AG08395 (cell line): ENCODE measurements at places on chromosomes 6 and 20.

DNA sequence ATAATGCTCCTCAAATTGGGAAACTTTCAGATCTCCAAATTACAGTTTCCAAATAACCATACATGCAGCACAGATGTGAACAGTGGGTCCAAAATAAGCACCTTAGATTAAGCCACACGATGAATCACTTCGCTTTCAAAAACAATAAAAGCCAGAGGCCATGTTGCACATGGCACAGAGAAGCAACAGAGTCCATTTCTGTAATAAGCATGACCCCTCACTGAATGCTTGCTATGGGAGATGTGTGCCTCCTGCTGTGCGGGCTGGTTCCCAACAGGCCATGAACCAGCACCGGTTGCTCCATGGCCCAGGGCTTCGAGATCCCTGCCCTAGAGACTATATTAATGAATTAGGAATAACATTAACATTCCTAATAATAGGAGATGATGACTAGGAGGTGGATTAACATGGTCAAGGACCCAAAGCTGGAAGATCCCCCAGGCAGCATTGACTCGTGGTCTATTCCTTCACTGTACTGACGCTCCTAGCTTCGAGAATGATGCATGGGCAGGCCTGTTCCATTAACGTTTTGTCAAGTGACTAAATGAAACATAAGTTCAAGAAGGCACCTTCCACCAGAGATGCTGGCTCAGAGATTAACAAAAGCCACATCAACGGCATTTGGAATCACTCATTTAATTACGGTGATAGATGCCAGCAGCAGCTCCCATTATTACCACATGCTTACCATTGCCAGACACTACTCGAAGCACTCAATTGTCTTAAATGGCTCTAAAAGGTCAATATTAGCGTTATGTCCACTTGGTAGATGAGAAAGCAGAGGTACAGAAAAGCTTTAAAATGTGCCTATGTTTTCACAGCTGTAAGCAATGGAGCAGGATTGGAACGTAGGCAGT is 470.6 kb upstream of the AGPAT4 start:
- no peak for DNase-seq

DNA sequence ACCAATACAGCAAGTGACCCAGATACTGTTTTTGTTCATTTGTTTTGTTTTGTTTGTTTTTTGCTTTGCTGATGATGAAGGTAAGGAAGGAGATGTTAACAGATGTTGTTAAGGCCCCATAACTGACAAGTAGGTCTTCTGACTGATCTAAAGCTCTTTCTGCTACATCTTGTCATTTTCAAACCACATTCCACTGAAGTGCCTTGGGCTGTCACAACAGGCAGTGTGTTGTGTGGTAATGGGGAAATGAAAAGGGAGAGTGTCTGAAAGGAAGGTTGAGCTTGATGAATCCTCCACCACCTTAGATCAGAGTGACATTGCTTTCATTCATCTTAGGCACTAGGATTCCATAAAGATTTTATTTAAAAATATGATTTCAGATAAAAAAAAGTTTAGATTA is 479.4 kb upstream of the SYNCRIP start:
- DNase-seq, result no peak

- peak; percentile 78 for DNase-seq
Observed at GRCh38 chr20:10848810-10849370, 175.1 kb upstream of the JAG1 start.

- DNase-seq, result no peak
Observed at GRCh38 chr6:151130329-151130728, 109.4 kb upstream of the AKAP12 start.

DNA sequence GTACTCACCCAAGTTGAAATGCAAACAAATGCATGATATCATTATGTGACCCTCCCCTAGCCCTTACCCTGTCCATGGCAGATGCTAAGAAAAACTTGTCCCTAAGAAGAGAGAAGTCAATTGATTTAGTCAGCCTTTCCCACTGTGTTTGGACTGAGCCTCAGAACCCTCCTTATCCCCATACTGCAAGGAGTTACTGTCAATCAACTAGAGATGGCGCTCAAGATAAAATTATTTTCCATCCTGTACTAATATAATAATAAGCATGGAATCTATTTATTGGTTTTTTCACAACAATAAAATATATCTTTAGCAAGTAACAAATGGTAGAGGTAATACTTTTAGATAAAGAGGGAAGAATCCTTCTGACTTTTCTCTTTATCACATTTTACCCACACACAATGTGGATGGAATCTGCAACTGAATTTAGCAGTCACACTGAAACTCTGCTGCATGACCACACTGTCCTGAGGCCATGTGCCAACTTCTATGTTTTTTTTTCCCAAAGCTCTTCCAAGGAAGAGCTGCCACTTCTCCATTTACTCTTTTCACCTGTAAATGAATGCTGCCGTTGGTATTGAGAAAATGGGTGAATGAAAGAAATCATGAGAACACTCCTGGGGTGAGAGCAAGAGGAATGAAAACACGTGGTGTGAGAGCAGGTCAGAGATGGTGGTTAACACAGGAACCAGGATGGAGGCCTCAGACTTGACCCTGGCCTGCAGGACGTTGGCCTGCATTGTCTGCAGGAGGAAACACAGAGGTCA is 10.5 kb downstream of the NT5E start:
- DNase-seq, result no peak

DNA sequence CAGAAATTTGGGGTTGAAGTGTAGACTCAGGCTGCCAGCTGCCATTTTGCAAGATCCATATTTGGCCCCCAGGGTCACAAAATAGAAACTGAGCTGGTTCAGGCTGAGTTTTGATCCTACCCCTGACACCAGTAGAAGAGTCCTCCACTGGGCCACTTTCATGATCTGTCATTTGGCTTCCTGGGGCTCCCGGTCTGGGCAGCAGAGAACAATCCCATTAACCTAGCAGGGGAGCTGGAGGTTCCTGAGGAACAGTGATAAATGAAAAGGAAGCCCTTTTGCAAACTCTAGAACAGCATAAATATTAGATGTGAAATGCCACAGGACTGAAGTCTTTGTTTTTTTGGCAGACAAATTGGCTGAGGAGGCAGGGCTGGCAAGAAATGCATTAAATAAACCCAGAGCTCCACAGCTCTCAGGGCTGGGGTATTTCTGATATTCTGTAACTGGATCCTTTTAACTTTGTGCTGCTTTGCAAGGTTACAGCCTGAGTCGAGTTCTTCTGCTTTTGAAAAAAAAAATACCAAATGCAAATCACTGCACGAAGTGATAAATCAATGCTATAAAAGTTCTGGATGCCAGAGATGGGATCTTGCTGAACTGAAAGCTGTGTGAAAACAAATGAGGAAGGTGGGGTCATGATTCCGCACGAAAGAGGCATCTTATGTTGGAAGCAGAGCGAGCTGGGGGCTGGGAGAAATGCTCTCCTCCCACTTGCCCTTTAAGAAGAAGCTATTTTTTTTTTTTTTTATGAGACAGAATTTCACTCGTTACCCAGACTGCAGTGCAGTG is 64.4 kb downstream of the SULF2 start:
- no peak for DNase-seq
